Activated effector memory CD4-positive, alpha-beta T cell treated with anti-CD3 and anti-CD28 coated beads, Interleukin-2, amount 50 U/mL, for 16 hours (primary cell): ENCODE measurements at places on chromosomes 1 and 21.
A peak's percentile ranks its signal among the peaks of the same experiment; 100 is the strongest.

DNA sequence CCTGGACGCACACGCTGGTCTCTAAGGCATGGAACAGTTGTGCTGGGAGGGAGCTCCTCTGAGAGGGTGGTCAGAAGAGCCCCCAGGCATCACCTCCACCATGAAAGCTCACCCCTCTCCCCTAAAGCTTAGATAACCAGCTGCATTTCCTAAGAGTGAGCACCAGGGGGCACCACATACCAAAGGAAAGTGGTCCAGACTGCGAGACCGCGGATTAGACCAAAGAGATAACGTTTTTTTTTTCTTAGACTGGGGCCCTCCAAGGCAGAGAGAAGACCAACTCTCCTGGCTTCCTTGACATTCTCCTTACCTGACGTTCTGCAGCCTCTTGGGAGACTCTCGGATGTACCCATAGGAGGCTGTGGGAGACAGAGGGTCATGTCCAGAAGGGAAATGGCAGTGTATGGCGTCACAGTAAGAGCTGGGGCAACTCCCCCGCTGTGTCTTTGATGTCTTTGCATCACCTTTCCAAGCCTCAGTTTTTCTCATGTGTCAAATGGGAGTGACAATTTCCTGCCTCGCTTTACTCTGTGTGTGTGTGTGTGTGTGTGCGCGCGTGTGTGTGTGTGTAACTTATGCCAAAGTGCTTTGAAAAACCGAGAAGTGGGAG, 12.3 kb upstream of the IFNLR1 start:
- peak; percentile 90 for DNase-seq

DNA sequence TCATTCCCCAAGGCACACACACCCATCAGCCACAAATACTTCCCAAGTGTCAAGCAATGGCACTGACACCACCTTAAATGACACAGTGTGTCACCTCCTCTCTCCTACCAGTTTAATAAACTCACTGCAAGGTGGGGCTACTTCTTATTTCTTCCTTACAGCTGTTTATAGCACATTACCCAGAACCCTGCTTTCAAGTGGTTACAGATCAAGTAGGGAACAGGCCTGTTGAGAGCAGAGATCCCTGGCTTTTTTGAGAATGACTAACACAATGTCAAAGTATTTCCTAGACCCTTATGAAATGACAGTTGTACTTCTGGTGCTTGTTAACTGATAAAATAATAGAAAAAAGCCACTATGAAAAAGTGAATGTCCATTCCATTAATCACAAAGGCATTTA, 19.8 kb downstream of the ZBTB17 start:
- no peak for DNase-seq

GRCh38 chr1:245512181-245512888, 357.6 kb downstream of the KIF26B start:
- DNase-seq = no peak

- DNase-seq = no peak
Observed at GRCh38 chr1:206992790-206993189, 22.5 kb upstream of the FCAMR start.

- no peak for DNase-seq
Observed at GRCh38 chr1:59128784-59129227, 168.1 kb upstream of the FGGY start.

DNA sequence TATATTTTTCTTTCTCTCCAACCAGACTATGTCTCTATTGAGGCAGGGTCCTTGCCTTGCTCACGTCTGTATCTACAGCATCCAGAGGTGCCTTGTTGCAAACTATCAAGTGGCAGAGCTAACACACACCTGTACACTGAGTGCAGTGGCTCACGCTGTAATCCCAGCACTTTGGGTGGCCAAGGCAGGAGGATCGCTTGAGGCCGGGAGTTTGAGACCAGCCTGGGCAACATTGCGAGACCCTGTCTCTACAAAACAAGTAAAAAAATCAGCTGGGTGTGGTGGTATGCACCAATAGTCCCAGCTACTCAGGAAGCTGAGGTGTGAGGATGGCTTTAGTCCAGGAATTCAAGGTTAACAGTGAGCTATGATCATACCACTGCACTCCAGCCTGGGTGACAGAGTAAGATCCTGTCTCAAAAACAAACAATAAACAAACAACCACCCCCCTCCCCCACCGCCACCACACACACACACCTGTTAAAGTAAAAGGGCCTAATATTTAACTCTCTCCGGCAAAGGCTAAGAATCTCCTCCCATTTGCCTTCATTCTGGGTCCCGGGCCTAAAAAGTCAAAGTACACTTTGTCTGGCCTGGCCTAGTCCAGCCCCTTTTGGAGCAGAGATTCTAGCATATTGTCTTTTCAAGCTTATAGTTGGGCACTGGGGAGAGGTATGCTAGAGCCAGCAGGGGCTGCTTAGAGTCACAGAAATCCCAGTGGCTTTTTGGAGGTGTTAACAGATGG, 9.5 kb upstream of the SLFNL1 start:
- DNase-seq = no peak
